ENCODE measurements at places on chromosomes 16 and 17. TPM values are rescaled to one million over a fixed set of nuclear protein-coding genes. Genes with fewer than 3 reads are reported as not detected.

DNA sequence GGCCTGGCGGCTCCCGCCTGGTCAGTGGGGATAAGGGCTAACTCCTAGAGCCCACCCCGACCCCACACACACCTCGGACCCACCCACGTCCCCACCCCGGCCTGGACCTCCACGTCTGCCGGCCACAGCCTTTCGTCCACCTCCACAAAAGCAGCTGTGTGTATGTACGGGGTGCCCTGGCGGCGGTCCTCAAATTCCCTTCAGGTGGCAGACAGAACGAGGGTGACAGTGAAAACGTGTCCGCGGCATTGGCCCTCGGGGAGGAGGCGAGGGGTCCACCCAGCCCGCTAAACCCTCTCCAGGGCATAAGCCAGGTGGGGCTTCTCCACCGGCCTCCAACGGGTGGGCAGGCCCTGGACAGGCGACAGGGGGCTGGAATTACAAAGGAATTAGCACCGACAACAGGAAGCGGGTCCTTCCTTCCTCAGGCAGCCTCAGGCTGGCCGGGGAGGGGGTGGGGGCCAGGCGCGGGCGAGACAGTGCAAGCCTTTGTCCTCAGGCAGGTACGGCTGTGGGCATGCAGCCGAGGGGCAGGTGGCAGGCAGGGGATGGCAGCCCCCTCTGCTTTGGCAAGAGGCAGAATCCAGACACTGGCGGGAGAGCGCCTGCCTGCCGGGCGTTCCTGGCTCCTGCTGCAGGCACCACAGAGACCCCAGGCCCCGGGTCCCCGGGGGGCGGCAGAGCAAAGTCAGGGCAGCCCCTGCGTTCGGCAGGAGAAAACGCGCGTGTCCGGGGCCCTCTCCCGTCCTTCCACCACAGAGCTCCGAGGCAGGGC is 12.3 kb upstream of the PITPNA start:
- DNase-seq = no peak

DNA sequence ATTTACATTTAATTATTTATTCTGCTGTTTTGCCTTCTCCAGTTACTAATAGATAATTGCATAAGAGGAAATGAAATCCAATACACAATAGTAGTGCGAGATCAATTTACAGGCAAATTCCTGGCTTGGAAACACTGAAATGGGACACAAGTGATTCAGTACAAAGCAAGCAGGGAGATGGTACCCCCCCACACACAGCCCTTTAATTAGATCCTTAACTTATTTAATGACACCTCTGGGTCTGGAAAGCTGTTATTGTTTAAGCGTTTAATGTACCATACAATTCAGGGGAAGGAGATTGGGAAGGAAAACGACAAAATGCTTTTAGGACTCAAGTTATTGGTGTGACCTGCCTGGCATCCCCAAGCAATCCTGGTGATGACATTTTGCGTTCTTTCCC is 318.2 kb downstream of the NPIPA8 start:
- DNase-seq = no peak

GRCh38 chr17:50198026-50198669 is 3.3 kb downstream of the COL1A1 start:
- peak; percentile 49 for DNase-seq

DNA sequence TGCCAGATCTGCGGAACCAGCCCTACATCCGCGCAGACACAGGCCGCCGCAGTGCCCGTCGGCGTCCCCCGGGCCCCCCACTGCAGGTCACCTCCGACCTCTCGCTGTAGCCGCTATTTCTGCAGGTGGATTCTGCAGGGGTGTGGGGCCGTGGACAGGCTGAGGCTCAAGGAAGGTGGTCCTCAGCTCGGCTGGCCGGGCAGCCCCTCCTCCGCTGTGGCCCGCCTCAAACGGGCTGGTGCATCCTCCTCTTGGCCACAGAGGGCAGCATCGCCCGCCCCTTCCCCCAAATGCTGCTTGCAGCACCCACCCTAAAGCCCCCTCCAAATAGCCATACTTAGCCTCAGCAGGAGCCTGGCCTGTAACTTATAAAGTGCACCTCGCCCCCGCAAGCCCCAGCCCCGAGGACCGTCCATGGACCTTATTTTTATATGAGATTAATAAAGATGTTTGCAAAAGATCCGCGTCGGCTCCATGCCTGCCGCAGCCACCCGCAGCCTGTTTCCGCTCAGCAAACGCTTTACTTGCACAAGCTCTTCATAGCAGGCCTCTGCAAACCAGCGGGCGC is 14.9 kb downstream of the SPATA32 start:
- no peak for DNase-seq

GRCh38 chr16:14523632-14524031 is 106.4 kb downstream of the PARN start:
- no peak for DNase-seq

GRCh38 chr16:23843143-23843542 is 7.4 kb downstream of the PRKCB start:
- DNase-seq = peak; percentile 58

- no peak for DNase-seq
Observed at GRCh38 chr16:25411396-25412081, 153.9 kb upstream of the ZKSCAN2 start.

DNA sequence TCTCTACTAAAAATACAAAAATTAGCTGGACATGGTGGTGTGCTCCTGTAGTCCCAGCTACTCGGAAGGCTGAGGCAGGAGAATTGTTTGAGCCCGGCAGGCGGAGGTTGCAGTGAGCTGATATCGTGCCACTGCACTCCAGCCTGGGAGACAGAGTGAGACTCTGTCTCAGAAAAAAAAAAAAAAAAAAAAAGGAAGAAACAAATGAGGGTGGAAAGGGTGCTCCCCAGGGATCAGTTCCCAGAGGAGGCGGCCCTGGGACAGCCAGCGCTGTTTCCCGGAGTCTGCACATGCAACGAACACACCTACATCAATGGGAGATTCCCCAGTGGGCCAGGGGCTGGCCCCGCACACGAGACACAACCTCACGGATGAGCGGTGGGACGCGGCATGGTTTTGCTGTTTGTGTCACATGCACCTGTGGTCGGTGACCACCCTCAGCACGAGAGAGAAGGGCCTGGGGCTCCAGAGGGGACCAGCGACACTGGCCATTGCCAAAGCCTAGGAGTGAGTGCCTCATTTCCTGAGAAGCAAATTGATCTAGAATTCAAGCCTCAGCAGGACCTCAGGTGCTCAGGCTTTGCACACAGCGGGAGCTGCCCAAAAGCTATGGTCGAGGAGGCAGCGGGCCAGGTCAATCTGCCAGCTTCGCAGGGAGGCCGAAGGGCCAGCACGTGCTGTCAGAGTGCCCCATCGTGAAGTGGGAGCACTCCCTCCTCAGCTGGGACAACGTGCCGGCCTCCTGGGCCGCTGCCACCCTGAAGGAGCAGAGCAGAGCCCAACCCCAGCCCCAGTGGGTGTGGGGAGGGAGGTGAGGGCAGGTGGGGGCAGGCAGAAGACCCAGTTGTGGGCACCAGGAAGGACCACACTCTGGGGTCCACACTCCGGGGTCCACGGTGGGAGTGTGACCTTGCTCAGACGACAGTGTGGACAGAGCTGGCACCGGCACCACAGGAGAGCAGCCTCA is 13.8 kb upstream of the WDR45B start:
- DNase-seq = no peak

DNA sequence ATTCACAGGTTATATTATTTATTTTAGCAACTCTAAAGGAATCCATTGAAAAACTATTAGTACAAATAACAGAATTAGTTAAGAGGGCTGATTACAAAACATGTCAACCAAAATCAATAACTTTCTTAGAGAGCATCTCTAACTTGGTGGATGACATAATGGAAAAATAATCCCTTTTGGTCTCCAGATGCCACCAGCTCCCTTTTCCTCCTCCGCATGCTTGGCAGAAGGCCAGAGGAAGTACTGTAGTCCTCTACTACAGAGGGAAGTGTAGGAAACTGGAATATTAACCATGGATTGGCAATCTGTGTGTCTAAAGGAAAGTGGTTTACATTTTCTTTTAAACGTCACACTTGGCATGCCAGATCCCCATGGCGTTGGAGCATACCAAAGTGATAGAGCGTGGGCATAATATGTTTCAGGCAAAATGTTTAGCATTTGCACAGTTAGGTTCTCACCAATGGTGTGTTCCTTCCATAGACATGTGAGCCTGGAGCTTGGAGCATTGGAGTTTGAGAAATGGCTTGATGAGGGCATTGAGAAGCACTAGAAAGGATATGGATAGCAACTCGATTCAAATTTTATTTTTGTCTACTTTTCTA is 106.3 kb downstream of the PRKCB start:
- no peak for DNase-seq

The GSG1L gene
- not detected for polyA plus RNA-seq

The DNAI2 gene
- not detected for polyA plus RNA-seq

Measured in naive B cell (primary cell).